ENCODE measurements at places on chromosomes 7 and 10.

DNA sequence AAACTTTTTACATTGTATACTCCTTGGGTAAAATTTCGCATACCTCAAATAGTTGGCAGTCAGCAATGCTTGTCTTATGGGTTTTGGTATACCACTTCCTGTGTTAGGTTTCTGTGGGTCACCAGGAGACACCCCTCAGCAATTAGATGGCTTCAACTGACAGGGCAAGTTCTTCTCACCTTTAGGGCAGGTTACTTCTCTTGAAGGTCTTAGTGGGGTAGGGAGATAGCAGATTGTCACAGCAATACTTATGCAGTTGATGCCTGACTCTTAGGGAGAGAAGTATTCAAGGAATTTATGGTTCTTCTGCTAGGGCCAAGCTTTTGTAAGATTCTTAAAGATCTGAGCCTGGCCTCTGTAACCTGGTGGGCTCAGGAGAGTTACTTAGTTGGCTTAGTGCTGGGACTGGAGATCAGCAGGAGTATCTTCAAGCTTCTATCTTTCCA, 42.9 kb downstream of the MKLN1 start:
- DNase-seq, result no peak

- DNase-seq, result no peak
These were observed 6.3 kb upstream of the SMKR1 start for GRCh38 chr7:129495987-129496386.

GRCh38 chr7:52355053-52355452, 680.4 kb upstream of the POM121L12 start:
- DNase-seq, result no peak

- no peak for DNase-seq
These were observed 596.0 kb upstream of the MGMT start for GRCh38 chr10:128870830-128871597.

DNA sequence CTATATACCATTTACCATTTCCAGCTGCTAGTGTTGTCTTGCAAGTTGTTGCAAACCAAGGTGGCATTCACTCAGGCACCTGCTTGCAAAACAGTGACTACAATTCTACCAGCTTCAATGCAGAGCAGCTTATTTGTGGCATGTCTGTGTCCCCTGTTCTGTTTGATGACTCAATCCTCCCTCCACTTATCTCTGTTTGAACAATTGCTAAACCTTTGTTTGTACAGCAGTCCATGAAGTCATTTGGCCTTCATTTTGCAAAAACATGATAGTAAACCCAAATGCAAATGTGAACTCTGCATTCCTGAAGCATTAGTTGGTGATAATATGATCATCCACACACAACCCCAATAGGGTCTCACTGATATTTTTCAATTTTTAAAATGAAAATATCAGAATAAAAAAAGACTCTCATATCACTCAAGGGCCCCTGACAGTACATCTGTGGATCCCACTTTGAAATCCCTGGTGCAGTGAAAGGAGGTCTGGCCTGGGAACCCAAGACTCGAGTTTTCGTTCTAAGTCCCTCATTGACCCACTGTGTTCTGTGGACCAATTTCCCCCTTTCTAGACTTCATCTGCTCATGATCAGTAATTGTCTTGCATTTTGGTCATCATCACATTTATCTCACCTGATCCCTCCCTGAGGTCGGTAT, 425.4 kb downstream of the RPS24 start:
- peak; percentile 89 for DNase-seq

DNA sequence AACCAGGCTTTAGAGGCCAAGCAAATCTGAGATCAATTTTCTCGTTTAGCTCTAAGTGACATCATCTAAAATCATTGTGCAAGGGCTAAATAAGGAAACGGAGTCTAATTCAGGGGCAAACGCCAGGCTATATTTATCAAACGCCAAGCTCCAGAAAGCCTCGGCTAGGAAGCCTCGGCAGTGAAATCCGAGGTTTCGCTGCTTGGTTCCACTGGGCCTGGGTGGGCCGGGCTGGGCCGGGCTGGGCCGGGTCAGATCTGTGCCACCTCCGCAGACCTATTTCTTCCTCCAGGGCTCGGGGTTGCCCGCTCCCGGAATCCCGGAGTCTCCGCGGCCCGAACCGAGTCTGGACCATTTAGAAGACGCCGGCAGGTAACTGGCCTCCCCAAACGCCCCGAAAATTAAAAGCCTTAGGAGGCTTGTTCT, 459 bp upstream of the FEZF1 start:
- no peak for DNase-seq

GRCh38 chr10:121133901-121134300, 282.7 kb downstream of the WDR11 start:
- no peak for DNase-seq

Measured in NCI-H510A (cell line).